Astrocyte of the cerebellum (primary cell): ENCODE measurements at places on chromosomes 12 and 14.

DNA sequence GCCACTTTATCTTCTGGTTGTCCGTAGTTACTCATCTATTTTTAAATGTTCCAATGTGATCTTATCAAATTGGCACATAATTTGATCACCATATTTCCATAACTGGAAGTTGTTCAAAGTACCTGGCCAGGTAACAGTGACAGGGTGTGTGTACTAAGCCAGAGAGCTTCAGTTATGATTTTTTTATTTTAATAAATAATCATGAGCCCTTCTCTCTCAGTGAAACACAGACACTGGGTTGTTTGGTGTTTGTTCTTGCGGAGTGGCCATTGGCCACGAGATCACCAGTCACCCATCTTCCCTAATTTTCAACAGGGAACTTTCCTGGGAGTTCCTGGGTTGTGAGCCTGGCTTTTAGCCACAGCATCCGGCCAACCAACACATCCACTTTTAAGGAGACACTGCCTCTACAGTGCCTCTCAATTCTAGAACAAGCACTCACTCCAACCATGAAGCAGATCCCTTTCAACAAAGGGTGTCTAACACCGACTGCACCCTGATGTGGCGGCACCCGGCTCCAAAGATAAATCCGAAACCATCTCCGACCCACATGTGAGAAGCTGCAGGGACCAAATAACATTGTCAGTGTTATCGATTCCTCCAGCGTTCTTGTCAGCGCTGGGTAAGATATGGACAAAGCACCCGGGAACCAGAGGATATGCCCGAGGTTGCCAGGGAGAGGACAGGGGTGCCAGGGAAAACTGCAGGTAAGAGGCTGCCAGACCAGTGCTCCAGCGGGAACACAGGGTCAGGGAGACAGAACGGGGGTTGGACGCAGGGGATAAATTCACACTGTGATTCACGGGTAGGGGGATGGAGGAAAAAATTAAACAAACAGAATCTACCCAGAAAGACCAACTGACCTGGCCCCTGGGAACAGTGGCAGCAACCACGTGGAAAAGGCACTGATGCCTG is 49.9 kb downstream of the FOXN3 start:
- no peak for DNase-seq

DNA sequence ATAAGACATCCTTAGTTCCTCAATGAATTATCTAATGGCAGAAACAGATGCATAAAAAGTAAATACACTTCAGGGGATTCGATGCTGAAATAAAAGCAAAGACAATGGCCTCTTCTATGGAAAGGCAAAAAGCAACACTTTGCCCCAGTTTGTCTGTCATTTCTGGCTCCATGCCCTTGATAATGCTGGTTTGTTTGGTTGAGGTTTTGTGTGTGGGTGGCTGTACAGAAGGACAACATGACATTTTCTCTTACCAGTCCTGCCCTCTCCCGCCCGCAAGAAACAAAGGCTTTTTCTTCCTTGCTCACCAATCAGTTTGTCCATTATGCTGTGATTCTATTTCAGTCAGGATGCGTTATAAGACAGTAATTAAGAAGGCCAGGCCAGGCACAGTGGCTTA is 18.1 kb upstream of the WDR89 start:
- DNase-seq: no peak

DNA sequence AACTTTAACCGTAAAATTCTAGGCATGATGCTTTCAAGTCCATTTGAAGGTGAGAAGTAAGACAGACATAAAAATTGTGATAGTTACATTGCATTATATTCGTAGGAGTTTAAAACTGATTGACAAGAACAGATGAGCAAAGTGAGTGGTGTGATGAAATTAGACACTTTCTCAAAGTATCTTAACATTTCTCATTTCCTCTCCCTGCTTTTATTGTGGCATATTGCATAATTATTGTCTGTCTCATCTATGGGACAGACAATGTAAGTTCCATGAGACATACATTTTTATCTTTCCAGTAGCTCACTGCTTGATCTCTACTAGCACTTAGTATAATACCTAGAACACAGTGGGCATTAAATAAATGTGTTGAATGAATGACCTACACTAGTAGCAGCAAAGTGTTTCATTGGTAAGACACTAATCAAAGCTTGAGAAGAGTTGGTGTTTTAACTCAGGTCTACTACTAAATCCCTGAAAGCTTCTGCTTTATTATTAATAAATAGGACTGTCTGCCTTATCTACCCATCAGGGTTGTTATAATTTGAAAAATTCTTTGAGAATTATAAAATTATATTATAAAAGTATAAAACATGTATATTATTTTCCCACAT is 19.0 kb downstream of the A2M start:
- DNase-seq: no peak

- DNase-seq: no peak
Observed at GRCh38 chr12:128387811-128388422, 120.9 kb downstream of the TMEM132C start.

GRCh38 chr14:29925736-29926135 is 1.9 kb downstream of the PRKD1 start:
- no peak for DNase-seq

DNA sequence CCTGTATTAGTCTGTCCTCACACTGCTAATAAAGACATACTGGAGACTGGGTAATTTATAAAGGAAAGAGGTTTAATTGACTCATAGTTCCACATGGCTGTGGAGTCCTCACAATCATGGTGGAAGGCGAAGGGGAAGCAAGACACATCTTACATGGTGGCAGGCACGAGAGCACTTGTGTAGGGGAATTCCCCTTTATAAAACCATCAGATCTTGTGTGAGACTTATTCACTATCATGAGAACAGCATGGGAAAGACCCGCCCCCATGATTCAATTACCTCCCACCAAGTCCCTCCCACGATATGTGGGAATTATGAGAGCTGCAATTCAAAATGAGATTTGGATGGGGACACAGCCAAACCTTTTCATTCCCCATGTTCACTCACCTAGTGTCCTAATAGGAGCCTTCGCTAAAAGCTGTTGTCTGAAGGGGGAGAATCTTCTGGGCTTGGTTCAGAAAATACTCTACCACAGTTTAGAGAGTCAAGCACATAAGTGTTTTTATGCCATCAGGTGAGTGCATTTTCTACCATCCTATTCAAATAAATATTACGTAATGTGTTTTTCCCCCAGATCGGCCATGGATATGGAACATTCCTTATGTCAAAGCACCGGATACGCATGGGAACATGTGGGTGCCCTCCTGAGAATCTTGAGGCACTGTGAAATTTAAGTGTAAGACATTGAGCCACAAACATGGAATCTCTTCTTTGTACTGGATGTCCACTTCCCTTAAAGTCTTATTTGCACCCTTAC is 19.1 kb upstream of the KCNK13 start:
- DNase-seq: no peak

- DNase-seq: no peak
Observed at GRCh38 chr14:40413136-40413535, 980.9 kb upstream of the FBXO33 start.

- no peak for DNase-seq
Observed at GRCh38 chr14:29648045-29648444, 279.6 kb downstream of the PRKD1 start.

DNA sequence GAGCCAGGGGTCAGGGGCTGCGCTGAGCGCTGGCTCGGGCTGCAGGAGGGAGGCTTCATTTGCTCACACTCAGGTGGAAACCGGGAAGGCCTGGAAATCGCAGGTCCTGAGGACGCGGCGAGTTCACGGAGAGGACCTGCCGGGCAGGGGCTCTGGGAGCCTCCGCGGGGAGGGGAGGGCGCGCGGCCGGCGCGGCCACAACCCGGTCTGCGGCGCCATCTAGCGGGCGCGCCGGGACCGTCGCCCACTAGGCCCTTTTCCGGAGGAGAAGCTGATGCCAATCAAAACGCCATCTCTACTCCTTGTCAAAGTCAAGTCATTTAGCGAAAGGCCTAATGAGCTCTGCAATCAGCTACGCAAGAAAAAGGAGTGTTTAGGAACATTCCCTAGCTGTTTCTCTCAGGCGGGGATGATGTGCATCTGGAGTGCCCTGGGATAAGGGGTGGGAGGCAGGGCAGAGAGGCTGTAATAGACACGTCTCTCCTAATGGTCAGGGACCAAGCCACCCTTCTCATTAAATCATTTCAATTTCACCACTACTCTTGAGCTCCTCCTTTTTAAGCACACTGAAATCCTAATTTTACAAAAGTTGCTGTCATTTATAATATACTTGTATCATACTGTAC is 885.8 kb upstream of the TMEM132C start:
- DNase-seq: no peak

DNA sequence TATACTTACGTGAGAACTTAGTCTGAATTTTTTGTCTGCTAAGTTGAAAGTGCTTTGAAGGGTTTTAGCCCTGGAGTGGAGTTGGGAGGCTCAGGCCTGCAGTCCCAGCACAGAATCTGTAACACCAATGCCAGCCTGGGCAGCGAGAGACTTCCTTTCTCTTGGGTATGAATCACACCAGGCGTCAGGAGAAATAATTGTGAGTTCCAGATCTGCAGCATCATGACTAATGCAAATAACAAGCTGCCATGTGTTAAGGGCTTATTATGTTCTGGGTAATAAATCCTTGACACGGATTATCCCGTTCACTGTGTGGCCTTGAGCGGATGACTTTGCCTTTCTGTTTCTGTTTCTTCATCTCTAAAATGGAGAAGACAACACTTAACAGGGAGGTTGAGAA is 70.6 kb downstream of the B4GALNT3 start:
- DNase-seq: no peak

- DNase-seq: no peak
Observed at GRCh38 chr14:98270201-98270600, 1001.8 kb downstream of the BCL11B start.

DNA sequence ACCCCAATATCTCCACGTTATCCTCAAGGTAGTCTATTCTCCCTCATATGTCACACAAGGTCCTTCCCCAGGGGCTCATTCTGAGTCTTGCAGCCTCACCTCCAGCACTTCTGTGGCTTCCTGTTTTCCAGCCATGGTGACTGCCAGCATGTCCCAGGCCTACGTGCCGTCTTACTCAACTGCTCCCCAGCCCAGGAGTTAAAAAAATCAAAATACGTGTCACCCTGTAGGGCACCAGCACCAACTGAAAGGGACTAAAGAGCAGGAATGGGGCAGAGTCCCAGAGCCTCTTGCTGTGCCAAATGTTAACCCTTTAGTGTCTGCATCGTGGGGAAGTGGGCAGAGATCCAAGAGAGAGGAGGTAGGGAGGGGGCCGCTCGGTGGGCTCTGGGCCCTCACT is 37.0 kb upstream of the MED13L start:
- DNase-seq: no peak

GRCh38 chr12:106139422-106140171 is 843 bp upstream of the NUAK1 start:
- no peak for DNase-seq

GRCh38 chr14:67018720-67019119 is 170.5 kb upstream of the GARIN2 start:
- no peak for DNase-seq

GRCh38 chr12:130506844-130507243 is 169.2 kb downstream of the PIWIL1 start:
- no peak for DNase-seq

GRCh38 chr12:111409780-111410430 is 4.2 kb downstream of the SH2B3 start:
- DNase-seq: no peak

DNA sequence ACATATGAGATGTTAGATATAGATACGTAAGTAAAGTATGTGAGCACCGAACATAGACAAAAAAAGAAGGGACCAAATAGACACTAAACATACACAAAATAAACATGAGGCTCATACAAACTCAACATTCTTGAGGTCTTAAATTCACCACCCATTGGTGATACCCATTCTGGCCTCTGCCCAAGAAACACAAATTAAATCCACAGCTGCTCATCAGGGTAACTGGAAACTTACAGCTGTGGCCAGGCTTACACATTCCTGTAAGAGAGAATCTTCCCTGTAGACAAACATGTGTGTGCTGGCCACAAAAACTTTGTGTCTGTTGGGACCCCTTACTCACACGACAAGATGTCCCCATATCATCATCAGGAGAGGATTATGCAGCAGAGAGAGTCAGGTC is 22.4 kb downstream of the MAGOHB start:
- DNase-seq: no peak

DNA sequence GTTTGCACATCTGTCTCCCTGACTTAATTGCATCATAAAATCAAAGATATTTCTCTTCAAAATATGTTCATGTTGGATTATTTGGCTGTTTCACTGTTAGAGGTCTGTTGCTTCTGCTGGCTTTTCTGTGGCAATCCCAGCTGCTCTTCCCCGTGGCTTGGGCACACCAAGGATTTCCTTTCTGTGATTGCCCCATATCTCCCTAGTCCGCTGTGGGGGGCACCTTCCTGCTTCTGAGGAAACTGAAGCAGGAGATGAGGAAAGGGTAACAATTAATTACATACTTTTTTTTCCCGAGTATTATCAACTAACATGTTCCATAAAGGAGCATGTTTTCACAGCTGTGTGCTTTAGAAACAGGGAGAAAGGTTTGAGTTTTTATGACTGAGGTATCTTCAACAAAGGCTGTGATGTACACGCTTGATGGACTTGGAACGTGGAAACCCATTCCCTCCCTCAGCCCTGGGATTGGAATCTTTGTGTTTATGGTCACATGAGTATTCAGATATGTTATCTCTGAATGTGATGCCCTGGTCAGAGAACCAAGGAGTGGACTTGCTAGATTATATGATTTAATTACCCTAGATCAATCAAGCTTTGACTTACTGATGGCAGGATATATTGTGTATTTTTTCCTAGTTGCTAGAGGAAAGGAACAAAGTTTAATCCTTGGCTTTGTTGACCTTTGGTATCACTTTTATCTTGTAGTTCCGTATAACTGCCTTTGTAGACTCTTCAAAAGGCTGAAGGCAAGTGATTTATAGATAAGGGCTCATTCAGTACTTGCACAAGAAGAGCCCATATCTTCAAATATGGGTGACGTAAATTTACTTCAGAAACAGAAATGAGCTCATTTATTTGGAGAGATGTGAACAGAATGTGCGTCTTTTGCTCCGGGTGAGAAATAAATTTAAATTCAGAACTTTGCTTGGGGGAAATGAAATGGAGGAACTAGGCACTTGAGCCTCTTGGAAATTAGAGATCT is 46.7 kb downstream of the BORCS5 start:
- no peak for DNase-seq

DNA sequence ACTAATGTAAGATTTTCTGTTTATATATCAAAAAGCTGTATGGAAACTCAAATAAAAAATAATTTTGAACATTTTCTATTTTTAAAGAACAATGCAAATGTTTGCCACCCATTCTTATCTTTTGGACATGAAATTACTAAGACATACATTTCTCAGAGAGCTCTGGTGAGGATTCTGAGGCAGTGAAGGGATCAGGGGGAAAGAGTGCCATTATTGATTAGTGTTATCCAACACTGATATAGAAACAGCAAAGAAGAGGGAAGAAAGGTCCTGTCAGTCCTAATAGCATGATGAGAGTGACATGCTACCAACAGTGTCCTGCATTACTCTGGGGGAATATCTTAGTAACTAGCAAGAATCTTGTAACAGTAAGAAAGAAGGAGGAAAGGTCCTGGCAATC is 282.2 kb downstream of the RPL10L start:
- DNase-seq: no peak

- DNase-seq: no peak
Observed at GRCh38 chr12:130879212-130879686, 7.4 kb downstream of the RAN start.

- peak; percentile 48 for DNase-seq
Observed at GRCh38 chr12:48815126-48816110, 2.9 kb upstream of the CACNB3 start.
